Stimulated activated CD8-positive, alpha-beta memory T cell treated with anti-CD3 and anti-CD28 coated beads, Interleukin-4, amount 100 ng/mL, for 48 hours (primary cell): ENCODE measurements at places on chromosomes 7 and 10.

DNA sequence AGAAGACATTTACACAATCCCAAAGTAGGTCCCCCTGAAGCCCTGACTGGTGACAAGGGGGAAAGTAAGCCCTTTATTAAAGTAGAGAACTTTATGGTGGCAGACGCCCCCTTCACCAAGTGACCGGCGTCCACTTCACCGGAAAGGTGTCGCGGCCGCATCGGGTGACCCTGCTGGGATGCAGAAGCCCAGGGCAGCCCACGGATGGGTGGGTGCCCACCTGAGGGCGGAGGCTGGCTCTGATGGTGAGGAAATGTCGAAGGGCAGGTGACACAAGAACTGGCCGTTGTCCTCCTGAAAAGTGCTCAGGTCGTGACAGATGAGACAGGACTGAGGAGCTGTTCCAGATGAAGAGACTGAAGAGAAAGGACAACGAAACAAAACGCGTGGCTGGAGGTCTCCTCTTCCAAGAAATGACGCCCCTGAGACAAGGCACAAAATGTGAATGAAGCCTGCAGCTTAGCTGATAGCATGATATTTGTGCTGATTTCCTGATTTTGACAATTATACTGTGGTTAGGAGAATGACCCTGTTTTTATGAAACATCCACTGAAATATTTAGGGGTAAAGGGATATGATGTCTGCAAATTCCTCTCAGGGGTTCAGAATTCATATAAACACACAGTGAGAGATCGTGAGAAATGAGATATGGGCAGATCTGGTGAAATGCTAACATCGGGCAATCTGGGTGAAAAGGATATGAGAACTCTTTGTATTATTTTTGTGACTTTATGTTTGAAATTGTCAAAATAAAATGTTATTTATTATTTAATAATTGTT is 123.9 kb downstream of the PRKAG2 start:
- no peak for DNase-seq

DNA sequence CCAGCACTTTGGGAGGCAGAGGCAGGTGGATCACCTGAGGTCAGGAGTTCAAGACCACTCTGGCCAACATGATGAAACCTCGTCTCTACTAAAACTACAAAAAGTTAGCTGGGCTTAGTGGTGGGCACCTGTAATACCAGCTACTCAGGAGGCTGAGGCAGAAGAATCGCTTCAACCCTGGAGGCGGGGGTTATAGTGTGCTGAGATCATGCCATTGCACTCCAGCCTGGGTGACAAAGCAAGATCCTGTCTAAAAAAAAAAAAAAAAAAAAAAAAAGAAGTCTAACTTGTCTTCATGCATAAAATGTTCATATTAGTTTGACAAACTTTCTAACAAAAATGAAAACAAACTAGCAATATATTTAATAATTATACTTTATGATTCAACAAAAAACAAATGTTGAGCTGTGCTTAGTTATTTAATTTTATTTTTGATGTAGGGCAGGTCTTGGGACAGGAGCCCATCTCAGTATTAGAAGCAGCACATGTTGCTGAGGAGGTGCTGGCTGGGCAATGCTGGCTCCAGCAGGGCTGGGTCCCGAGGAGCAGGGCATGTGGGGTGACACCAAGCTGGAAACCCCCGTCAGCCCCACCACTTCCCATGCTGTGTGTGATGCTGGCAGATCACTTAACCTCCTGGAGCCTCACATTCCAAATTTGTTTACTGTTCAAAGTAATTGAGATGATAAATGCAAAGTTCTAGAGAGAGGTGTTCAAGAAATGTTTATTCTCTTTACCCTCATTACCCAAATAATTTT is 335.3 kb upstream of the KLF6 start:
- no peak for DNase-seq

- no peak for DNase-seq
Observed at GRCh38 chr7:84535580-84536270, 341.1 kb upstream of the SEMA3A start.

DNA sequence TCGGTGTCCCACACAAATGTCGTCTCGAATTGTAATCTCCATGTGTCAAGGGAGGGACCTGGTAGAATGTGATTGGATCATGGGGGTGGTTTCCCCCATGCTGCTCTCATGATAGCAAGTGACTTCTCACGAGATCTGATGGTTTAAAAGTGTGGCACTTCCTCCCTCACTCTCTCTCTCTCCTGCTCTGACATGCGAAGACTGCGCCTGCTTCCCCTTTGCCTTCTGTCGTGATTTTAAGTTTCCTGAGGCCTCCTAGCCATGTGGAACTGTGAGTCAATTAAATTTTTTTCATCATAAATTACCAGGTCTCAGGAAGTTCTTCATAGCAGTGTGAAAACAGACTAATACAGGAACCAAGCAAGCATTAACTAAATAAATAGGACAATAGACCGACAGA is 229.1 kb downstream of the GFRA1 start:
- no peak for DNase-seq

DNA sequence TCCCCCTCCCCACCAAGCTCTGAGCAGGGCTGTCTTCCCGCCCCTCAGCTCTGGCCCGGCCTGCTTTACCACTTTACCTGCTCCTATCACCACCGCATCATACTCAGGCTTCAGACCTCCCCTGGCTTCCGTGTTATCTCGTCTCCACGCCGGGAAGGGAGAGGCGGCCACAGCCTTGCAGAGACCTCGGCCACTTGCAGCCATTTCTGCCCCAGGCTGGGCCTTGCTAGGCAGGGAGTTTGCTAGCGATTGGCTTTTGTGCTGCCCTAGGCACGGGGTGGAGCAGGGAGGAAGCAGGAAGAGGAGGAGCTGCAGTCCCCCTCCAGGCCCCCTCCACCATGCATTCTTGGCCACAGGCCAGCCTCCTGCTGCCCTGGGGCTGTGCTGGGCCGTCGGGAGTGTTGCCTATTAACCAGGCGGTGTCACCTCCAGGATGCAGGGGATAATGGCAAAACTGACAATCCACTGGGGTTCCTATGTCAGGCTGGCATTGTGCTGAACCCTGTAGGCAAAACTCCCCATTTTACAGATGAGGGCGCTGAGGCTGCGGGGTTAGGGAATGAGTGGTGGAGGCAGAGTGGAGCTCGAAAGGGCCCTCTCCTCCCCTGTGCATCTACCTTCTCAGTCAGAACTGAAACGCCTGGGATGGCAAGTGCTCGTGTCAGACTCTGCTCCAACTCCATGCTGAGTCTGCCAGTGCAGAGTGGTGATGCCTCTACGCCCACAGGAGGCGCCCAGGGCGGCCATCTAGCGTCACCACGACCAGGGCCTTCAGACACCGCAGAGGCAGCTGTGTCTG is at the start of gene PYROXD2:
Gene PYROXD2 (minus strand): TSS at position 251 of the 799 bp plus-strand sequence. CDS start 47 bp downstream, at position 204.
- peak; percentile 55 for DNase-seq

- no peak for DNase-seq
Observed at GRCh38 chr7:77205706-77206105, 6.1 kb upstream of the FGL2 start.

DNA sequence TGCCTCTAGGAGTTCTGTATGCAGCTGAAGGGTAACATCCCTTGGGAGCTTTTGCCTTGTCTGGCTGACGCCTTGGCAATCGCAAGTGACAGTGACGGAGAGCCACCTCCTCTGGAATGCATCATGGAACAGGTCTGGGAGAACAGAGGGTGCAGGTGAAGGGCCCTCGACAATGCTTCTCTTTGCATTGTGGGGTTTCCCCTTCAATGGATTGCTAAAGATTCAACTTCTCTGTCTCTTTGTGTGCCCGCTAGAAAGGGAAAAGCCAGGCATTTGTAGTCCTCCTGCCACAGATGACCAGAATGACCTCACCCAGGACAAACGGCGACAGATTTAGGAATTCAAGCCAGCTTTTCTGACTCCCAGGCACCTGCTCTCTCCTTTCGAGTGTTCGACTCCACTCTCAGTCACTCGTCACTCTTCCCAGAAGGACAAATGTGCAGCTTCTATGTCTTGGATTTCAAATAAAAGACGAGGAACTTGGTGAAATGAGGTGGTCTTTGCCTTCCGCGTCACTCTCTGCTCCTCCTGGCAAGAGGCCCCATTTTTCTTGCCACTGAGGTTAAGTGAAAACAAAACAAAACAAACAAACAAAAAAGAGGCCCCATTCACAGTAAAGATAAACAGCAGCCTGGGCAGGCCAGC is 26.1 kb downstream of the IL2RA start:
- DNase-seq, result peak; percentile 38

DNA sequence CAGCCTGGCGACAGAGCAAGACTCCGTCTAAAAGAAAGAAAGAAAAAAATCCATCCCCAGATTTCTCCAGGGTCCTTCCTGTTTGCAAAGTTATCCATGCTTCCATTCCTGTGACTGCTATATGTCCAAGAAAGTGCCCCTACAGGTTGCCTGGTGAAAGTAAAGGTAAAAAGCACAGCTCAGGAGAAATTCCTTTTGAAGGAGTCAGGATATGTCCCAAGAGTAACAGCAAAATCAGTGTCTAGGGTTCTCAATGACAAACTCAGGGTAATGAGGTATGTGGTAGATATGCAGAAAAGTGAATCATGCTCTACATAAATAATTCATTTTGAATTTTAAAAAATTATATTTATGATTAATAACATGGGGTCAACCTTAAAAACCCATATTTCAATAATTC is 91.5 kb downstream of the CTTNBP2 start:
- no peak for DNase-seq

DNA sequence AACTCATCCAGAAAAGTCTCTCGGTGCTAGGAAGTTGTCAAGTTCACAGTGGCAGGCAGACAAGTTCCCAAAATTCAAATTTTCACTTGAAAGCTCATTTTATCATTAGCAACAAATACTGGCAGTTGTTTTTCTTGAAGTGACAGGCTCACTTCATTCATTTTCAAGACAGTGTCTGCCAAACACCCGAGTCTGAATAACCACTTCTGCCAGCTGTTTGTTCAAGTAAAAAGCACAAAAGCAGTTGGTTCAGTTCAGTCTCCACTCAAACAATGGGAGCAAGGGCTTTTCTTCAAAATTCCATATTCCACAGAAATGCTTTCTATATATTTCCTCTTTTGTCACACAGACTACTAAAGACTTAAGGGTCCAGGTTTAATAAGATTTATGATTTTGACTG is 47.7 kb upstream of the ATP6V0A4 start:
- no peak for DNase-seq

GRCh38 chr10:68499544-68499943 is 27.8 kb upstream of the DNA2 start:
- no peak for DNase-seq

- no peak for DNase-seq
Observed at GRCh38 chr7:2180081-2180480, 52.7 kb downstream of the MAD1L1 start.

GRCh38 chr10:14486777-14487487 is 156.2 kb upstream of the FRMD4A start:
- DNase-seq, result no peak

DNA sequence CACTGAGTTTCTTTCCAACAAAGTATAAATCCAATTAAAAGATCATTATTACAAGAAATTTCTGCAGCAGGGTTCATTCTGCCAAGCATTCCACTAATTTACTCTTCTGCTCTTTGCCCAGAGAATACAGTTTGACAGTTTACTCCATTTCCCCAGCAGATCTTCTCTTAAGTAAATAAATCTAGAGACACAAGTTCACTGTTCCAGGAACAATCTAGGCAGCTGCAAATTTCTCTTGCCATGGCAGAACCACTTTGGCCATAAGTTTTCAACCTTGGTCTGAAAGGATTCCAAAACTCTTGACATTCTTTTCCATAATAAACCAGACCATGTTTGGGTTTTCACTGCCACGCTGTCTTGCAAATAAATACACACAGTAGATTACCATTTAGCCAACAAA is 11.5 kb downstream of the RGS10 start:
- no peak for DNase-seq

GRCh38 chr7:43834463-43835251 is 34.7 kb downstream of the MRPS24 start:
- DNase-seq, result peak; percentile 54

- no peak for DNase-seq
Observed at GRCh38 chr10:96301616-96302015, 2.6 kb upstream of the DNTT start.
